Heart left ventricle (tissue), 16 donors: ENCODE measurements at places on chromosomes 16 and 17.

DNA sequence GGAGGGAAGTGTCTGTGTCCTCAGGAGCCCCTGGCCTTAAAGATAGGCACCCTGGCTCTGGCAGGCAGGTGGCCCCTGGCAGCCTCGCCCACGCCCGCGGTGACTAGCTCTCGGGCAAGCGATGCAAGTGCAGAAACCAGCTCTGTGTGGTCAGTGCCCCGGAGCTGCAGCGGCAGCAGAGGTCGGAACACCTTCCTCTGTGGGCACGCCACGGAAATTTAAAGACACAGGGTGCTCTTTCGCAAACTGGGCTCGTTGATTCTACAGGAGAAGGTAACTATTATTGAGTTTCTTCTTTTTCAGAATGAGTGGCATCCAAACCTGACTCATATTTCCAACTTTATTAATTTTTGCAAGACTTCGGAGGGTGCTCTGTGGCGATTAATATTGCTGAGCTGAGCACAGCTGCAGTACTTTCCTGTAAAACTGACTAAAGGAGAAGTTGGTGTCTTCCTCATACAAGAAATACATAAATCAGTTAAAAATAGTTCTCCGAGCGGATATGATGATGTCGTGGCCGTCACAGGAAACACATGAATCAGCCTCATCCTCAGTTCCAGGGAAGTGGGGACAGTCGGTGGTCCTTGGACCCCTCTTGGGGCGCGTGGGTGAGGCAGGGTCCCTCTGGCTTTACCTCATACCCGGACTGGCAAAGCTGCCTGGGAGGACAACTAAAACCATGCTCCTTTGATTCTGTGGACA lies 120.2 kb downstream of the METRNL start:
- DNase-seq: peak; percentile 60

DNA sequence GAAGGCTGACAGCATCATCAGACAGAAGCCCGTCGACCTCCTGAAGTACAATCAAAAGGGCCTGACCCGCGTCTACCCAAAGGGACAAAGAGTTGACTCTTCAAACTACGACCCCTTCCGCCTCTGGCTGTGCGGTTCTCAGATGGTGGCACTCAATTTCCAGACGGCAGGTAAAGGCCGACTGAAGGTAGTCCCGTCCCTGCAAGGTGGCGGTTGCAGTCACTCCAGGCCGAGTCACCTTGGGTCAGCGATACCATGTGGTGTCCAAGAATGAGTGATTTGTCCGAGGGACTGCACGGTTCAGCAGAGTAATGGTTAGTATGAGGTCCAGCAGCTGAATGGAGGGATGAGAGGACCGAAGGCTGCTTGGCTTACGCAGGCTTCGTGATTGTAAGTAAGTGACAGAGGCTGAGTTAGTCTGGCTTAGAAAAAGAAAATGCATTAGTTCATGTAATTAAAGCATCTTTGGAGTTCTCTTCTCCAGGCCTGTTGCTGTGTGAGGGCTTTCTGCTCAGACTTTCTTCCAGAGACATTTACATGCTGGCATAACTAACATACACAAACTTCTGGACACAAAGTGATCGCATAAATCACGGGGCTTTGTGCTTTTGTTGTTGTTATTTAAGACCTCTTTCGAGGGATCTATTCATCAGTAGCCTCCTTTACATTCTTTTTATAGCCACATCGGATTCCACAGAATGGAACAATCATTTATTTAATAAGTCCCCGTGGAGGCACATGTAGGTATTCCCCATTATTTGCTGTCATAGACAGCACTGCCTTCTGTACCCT lies 74.9 kb downstream of the SDR42E1 start:
- DNase-seq: no peak

- DNase-seq: no peak
These were observed 6.7 kb downstream of the MMD start for GRCh38 chr17:55414983-55415382.

DNA sequence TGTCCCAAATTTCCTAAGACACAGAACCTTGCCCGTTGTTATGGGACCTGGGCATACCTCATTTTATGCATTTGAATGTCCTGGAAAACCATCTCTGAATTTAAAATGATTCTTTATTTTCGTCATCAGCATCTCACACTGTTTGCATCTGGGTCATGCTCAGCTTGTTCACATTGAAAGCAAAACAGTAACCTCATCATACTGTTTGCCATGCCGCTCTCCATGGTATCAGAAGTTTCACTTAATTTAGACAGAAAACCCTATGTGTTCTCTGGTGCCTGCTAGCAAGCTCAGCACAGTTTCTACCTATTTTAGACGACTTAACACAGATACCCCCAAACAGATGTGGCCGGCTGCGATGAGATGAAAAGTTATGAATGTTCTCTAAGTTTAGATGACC lies 292.1 kb downstream of the SNX29 start:
- DNase-seq: no peak

- DNase-seq: no peak
These were observed 29.7 kb downstream of the NDEL1 start for GRCh38 chr17:8465356-8465755.

DNA sequence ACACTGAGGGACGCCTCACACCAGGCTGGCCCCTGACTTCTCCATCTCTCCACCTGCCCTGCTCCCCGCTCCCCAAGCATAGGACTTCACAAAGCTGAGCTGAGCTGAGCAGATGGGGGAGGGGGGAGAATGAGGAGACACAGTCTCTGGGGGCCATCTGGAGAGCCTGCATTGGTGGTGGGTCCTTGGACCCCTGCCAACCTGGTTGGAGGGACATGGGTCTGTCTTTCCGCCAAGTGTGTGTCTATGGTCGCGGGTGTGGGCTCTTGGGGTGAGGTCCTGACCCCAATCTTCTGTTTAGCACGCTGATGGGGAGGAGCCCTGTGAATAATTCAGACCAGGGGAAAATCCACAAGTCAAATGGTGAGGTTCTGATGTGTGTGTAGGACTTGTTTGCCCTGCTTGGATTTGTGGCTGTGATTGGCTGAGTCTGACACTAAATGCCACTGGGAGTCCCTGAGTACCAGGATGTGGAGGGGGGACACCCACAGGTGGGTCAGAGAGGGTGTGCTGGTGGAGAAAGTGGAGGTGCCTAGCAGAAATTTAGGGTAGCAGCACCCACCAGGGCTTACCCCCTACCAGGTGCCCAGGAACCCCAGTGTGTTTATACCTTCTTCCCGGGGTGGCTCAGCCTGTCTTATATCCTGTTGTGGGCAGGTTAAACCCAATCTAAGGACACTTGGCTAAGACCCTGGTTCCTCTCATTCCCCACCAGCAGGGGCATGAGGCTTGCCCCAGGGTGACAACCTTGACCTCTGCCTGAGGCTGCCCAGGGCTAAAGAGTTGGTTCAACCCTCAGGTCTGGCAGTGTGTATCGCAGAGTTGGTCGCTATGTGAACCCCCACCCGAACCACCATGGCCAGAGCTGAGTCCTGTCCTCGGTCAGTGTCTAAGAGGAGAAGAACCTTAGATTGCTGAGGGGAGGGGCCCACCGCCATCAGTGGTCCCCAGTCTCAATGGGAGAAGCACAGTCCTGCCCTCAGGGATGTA lies 2.1 kb downstream of the FMNL1 start:
- DNase-seq: no peak

- no peak for DNase-seq
These were observed 4.8 kb upstream of the VAC14 start for GRCh38 chr16:70805787-70806186.

DNA sequence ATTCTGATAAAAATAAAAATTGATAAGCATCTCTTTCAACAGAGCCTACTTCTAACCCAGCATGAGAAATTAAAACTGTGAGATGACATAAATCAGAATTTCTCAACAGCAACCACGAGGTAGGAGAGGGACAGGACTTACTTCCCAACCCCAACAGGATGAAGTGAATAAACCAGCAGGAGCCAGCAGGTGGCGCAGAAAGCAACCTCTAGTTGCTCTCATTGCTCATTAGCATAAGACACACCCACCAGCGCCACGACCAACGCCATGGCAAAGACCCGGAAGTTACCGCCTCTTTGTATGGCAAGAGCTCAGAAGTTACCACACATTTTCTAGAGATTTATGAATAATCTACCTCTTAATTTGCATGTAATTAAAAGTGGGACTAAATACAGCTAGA lies 189.4 kb upstream of the CDH8 start:
- peak; percentile 27 for DNase-seq

GRCh38 chr17:78986649-78987328 lies 7.1 kb upstream of the LGALS3BP start:
- DNase-seq: no peak

DNA sequence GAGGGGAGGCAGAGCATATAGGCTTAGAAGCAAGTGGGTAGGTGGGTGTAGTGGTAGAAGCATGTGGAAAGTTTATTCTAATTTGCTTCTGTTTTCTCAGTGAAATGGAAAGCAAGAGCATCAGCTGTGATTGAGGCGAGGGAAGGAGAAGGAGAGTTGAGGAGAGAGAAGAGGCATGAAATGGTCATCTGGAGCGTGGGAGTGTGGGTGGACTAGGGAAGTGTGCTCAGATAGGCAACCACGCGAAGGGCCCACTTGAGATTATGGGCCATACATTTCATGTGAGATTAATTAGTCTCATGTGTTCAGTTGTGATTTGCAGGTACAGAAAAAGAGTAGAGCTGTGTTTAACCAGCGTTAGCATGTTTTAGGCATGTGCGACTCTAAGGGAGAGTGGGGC lies 20.8 kb upstream of the CDC6 start:
- no peak for DNase-seq

GRCh38 chr17:19368229-19368628 lies 5.7 kb upstream of the B9D1 start:
- no peak for DNase-seq

DNA sequence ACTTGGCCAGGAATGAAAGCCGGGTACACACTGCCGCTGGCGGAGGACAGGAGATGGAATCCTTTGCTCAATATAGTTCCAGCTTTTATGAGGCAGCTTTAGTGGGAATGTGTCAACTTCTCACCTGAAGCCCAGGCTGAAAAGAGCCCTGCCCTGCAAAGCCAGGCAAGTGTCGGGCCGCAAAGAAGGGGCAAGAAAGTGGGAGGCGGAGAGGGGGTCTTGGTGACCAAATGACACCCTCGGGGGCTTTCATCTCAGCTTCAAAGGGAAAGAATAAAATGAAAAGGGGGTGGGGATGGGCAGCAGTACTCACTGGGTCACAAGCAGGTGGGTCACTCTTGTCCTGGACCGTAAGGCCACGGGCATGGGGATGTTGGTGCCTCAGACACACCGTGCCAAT lies 62.9 kb downstream of the C16orf95 start:
- no peak for DNase-seq

DNA sequence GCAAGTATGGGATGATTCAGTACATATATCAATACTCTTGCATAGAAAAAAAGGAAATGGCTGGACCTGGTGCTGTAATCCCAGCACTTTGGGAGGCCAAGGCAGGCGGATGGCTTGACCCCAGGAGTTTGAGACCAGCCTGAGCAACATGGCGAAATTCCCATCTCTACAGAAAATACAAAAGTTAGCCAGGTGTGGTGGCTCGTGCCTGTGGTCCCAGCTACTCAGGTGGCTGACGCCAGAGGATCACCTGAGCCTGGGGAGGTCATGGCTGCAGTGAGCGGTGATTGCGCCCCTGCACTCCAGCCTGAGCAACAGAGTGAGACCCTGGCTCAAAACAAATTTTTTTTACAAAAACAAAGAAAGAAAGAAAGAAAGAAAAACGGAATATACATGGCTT lies 7.1 kb upstream of the SGF29 start:
- DNase-seq: no peak
